ENCODE measurements at places on chromosomes 1 and 21. TPM values are rescaled to one million over a fixed set of nuclear protein-coding genes. Genes with fewer than 3 reads are reported as not detected.

DNA sequence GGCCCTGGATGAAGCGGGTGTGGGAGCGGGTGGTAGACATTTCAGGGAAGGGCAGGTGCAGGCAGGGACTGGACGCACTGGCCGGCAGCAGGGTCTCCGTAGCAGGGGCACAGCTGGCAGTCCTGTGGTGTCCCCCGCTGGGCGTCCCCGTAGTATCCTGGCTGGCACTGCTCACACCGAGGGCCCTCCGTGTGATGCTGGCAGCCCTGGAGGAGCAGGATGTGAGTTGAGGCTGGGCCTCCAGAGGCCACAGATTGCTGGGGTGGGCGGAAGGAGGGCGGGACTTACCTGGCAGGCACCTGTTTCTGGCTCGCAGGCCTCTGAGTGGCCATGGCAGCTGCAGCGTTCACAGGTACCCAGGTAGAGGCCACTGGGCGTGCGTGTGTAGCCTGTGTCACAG is 62.3 kb downstream of the LDLRAD2 start:
- no peak for DNase-seq

RGS4 gene
- 6.9 TPM for total RNA-seq

RGS16 gene
- 1.2 TPM for total RNA-seq

TCP10L gene
- not detected for total RNA-seq

- no peak for DNase-seq
Observed at GRCh38 chr1:114549137-114549536, 32.3 kb downstream of the BCAS2 start.

PTPRC gene
- 33.4 TPM for total RNA-seq

- no peak for DNase-seq
Observed at GRCh38 chr1:10867914-10868598, 71.6 kb upstream of the CASZ1 start.

- DNase-seq = no peak
Observed at GRCh38 chr1:53949023-53949990, 3.2 kb downstream of the LRRC42 start.

BMP8A gene
- 2.9 TPM for total RNA-seq

DNA sequence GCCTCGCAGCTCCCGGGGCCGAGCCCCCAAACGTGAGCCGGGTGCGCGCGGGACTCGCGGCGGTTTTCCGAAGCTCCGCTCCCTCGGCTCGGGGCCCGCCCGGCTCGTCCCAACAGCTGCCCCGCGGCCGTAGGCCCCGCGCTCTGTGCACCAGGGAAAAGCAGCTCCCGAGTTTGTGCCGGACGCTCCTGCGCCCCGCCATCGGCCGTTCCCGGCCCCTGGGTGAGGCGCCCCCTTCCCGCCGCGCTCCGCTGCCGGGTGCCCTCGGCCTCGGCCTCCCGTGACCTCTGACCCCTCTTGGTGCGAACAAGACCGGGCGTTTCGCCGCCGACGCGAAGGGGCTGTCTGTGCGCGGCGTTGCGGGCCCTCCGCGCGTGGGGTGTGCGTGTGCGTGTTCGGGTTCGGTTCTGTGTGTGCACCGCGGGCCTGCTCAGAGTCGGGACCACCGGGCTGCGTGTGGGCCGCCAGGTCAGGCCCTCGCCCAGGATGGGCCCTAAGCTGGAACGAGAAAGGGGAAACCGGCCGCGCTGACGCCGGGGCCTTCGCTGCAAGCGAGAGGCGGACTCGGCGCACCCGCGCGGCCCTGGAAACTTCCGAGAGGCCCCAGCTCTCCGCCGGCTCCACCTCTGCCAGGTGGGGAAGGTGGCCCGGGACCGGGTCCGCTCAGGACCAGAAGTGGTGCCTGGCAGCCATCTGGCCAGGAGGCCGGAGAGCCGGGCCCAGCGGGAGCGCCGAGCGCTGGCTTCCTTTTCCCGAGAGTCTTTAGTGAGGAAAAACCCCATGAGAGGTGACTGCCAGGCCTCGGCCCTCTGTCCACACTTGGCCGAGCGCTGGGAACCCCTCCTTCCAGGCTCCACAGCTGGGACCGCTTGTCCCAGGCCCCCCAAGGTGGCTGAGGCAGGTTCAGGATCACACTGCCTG is 1.9 kb downstream of the PRDM16 start:
- DNase-seq = no peak

DNA sequence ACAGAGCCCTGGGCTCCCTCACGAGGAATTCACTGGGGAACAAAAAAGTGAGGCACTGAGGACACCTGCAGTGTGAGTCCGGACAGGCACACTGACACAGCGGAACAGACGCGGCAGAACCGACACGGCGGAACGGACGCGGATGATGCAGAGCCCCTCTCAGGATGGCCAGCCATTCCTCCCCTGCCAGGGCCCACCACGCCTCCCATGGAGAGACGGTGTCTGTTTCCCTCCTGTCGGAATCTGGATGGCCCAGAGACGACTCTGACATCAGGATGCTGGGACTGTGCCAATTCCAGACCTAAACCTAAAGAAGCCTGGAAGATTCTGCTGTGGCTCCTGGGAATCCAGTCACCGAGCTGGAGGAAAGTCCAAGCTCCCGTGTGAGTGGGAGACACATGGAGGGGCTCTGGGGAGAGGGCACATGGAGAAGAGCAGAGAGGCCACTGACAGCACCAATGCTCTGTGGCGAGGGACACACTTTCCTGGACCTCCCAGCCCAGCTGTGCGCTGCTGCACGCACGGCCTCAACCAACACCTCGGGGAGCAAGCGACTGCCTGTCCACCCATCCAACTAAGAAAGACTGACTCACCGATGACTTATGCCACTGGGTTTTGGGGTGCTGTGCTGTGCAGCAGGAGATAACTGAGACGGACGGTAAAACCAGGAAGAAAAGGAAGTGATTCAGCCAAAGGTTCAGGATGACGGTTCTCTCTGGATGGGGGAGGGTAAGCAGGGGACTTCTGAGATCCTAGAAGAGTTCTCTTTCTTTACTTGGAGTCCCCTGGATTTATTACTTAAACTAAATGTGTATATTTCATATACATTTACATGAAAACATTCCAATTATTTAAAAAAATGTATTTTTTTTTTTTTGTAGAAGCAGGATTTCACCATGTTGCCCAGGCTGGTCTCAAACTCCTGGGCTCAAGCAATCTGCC is 23.3 kb downstream of the ZBTB17 start:
- no peak for DNase-seq

ADAM30 gene
- not detected for total RNA-seq

DNA sequence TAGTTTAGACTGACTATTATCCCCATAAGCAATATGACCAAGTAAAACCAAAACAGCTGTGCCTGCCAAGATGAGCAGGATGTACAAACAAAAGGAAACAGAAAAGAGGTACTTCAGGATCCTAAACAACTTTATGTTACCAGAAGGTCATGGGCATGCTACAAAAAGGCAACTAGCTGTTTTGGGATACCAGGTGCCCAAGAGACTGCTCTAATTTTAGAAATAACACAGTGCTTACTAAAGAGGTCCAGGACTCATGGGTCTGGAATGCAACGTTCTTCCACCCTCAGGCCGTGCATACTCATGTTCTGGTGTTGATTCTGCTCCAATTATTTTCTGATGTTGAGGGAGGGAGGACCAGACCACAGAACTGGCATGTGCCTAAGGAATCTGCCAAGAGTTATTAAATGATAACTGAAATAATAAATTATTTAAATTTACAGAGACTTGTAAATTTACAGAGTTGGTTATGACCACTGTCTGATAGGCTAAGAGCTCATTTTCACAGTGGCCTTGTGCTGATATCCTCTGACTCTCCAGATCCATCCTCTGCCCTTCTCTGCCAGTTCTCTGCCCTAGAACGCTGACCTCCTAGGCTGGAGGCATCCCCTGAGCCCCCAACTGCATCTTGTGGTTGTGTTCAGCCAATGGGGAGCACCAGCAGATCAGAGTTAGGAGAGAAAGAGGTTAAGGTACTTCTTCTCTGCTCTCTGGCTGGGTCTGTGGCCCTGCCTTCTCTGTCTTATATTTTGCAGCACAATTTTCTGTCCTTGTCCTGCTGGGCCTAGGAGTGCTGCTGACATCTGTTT is 37.7 kb upstream of the BCL10 start:
- DNase-seq = no peak

NECTIN4 gene
- total RNA-seq = 42.7 TPM

- DNase-seq = no peak
Observed at GRCh38 chr1:18947570-18947969, 8.9 kb downstream of the IFFO2 start.

ATF3 gene
- 34.9 TPM for total RNA-seq

DENND2C gene
- 25.5 TPM for total RNA-seq

DNA sequence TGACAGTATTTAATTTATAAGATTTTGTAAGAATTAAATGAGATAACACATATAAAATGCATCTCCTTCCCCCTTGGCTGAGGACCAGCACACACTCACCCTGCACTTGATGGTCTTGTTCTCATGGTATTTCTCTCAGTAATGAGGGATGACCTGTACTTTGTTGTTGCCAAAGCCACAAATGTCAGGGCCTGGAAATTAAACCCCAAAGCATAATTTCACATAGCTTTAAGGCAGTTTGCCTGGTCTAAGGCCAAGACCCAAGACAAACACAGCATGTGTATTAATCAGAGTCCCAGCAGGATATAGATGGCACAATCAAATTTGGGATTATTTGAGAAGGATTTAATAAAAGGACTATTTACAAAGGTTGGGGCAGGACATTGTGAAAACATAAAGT is 48.6 kb upstream of the EPS15 start:
- no peak for DNase-seq

DNA sequence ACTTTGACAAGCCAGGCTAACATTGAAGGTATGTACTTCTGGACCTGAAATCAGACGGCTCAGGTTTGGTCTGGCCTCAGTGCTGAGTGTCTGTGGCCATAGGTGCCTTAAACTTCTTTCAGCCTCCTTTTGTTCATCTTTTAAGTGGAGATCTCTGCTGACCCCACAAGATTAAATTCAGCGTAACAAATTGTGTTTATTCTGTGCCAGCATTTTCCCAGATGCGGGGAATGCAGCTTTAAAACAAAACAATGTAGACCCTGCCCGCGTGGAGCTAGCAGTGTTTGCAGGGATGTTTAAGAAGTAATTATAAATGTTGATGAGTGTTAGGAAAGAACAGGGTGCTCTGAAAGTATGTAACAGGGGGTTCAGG is 923 bp downstream of the CAP1 start:
- no peak for DNase-seq

DNA sequence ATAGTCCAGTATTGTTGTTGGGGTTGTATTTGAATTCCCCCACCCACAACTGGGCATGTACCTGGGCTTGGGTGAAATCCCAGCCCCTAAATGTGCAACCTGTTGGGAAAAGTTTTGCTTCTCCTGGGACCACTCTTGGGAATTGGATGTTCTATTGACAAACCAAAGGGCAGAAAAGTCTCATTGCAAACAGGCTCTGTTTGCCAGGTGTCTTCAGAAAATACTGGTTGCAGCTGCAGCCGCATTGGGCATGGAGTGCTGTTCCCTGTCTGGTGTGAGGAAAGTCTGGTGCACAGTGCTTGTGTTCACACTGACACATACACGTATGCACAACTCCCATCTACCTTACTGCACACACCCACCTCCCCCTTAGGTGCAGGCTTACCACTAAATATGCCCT is 12.1 kb downstream of the PTPRU start:
- DNase-seq = no peak

GRCh38 chr1:10704368-10704882 is 92.0 kb downstream of the CASZ1 start:
- no peak for DNase-seq

DNA sequence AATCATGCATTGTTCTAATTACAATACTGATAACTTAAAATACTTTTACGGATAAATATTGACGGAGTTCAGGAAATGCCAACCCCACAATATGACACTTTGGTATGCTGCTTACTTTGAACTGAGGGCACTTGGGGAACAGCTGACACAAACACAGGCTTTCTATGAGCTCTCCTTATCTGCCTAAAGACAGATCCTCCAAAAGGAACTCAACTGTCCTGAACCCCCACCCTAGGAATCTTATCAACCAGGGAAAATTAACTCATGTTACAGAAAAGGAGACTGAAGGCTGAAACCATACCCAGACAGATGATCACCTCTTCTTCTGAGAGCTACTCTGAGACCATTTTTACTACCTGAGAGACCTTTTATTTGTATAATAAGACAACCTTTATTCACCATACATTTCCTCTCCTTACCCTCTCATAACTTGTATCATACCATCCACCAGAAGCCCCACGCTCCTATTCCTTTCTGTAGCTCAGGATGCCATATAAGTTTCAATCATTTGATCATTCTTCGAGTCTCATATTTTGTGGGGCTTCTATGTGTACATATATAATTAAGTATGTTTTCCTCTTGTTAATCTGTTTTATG is 239.5 kb downstream of the FAF1 start:
- DNase-seq = no peak

DNA sequence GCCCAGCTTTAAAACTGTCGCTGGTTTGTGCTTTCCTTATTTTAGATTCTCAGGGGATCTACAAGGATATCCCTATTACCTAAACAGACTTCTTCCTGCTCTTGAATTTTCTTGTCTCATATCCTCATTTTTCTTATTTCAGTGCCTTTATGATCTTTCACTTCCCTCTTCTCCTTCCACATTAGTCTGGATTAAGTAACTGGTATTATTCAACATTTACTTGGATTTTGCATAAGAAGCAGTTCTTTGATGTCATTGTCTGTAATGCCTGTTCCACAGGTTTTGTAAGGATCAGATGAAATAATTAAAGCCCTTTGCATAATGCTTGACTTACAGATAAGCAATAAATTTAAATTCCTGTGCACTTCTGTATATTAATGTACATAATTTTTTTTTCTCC is 26.5 kb downstream of the CXADR start:
- DNase-seq = no peak

DNA sequence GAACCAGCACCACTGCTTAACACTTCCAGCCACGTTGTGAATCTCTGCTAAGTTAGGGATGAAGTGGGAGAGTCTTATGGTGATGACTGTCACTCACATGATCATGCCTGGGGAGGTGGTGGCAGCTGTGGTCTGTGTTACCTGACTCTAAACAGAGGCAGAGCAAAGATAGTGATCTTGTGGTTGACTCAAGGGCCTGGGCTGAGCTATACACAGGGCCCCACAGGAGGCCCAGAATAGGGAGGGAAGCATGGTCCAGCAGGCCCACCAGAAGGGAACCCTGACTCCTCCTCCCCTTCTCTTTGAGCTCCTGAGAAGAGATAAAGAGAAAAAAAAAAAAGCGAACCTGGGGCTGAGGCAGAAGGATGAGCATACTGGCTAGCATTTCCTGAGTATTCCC is 55.0 kb downstream of the PLXNA2 start:
- DNase-seq = no peak

PBX1 gene
- total RNA-seq = 69.0 TPM

DNA sequence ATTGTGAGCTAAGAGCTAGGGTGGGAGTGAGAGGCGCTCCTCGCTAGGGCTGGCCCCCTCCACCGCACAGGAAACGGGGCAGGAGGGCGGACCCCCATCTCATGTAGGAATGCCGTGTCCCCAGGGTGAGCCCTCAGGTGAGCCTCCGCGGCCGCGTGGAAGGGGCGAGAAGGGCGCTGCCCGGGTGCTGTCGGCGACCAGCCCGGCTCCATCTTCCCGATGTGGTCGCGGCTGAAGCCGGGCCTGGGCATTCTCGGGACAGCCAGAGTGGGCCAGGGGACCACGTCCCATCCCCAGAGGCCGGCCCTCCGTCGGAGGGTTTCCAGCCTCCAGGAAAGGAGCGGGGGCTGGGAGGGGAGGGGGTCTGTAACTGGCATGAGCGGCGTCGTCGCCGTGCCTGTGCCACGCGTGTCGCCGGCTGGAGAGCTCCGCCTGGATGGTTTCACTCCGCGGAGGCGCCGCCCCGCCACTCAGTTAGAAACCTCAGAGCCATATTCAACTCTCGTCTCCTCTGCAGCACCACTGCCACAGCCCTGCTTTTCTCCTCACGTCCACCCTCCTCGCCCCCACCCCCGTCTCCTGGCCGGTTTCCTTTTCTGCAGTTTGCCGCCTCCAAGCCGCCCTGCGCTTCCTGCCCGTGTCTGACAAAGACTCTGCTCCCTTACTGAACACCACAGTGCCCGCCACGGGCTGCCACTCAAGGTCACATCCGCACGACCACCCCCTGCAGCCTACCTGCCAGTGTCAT is at the start of gene TMEM269:
TSS of gene TMEM269 (plus strand) at position 46 of the 748 bp plus-strand sequence. CDS start 4,903 bp downstream, outside the sequence.
- no peak for DNase-seq

Measured in vagina (tissue), 2 donors.